HepG2 (cell line): ENCODE measurements at places on chromosomes 5 and 9. TPM values are rescaled to one million over a fixed set of nuclear protein-coding genes. Genes with fewer than 3 reads are reported as not detected.

DNA sequence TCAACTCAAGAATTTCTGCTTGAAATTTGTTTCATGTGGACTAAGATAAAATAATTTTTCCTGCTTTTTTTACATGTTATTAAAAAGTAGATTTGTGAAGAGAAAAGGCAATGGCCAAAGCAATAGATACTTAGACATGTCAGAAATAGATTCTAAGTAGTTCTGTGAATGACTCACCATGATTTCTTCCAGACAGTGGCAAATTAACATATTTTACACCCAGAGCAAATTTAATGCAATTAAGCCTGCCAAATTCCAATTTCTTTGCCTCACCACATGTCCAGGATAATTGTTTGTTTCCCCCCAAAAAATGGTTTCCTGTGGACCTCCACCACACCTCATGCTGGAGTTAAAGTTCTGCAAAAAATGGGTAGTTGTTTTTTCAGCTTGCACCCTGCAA, 651.4 kb downstream of the CETN3 start:
- no peaks in the 10 kb centered on the region for H3K36me3 ChIP-seq
- H3K27me3 ChIP-seq, result no peaks in the 10 kb centered on the region
- no peak overlapping the region for H3K27ac ChIP-seq
- H3K4me3 ChIP-seq, result no peak overlapping the region
- DNase-seq, result no peak

DNA sequence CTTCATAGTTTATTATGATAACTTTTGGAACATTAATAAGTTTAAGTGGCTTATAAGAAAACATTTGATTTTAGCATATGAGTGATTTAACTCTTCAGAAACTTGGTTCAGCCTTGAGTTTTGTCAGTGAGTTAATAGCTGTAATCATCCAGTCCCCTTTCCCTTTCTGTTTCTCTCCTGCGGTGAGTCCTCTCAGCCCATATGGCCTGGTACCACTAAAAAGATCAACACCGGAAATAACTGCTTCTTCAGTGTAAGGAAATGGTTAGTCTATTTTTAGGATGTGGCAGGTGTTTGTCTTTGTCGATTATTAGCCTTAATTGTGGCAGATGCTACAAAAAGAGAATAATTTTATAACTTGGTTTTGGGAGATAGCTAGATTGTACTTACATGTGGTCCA, 120.2 kb upstream of the GRHPR start:
- no peak for DNase-seq
- no peaks in the 10 kb centered on the region for H3K27me3 ChIP-seq
- H3K36me3 ChIP-seq, result no peaks in the 10 kb centered on the region
- H3K4me3 ChIP-seq, result no peak overlapping the region

Gene SMIM27
- total RNA-seq, result 13.3 and 17.9 TPM in 2 replicates

Gene FOXB2
- total RNA-seq, result not detected in 2 replicates

DNA sequence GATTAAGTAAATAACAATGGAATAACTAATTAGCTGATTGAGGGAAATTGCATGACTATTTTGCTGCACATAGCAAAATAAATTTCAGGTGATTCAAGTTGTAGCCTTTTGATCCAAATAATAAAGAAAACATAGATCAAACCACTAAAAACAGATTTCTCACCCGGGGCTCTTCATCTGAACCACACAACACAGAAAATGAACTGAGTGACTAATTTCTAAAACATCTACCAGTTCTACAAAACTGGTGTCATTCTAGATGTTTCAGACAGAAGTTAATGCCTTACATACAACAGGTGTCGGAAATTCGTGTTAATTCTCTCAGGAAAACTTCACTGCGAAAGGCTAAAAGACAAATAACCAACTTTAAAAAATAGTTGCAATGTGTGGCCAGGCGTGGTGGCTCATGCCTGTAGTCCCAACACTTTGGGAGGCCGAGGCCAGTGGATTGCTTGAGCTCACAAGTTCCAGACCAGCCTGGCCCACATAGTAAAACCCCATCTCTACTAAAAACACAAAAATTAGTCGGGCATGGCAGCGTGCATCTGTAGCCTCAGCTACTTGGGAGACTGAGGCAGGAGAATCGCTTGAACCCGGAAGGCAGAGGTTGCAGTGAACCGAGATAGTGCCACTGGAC, 6.9 kb downstream of the PROP1 start:
- no peak for DNase-seq
- H3K27ac ChIP-seq, result no peak overlapping the region
- no peaks in the 10 kb centered on the region for H3K36me3 ChIP-seq
- H3K4me3 ChIP-seq, result no peak overlapping the region

- H3K36me3 ChIP-seq, result no peaks in the 10 kb centered on the region
- H3K4me3 ChIP-seq, result no peak overlapping the region
- H3K27me3 ChIP-seq, result no peaks in the 10 kb centered on the region
These were observed 17.6 kb upstream of the MYO10 start for GRCh38 chr5:16953729-16954128.

Gene KIF12
- total RNA-seq, result 0.81 and 1.8 TPM in 2 replicates

Gene SLC9A3
- 1.2 and 1.8 TPM in 2 replicates for total RNA-seq

GRCh38 chr9:81607593-81608288, 81.6 kb downstream of the TLE1 start:
- peaks cover 22% of the 10 kb centered on the region for H3K36me3 ChIP-seq
- H3K27ac ChIP-seq, result no peak overlapping the region
- no peak for DNase-seq
- H3K4me3 ChIP-seq, result no peak overlapping the region
- H3K4me1 ChIP-seq, result peaks cover 66% of the 10 kb centered on the region

- no peaks in the 10 kb centered on the region for H3K27me3 ChIP-seq
- H3K4me1 ChIP-seq, result peaks cover 78% of the 10 kb centered on the region
- no peak overlapping the region for H3K4me3 ChIP-seq
These were observed 147.2 kb downstream of the C9orf50 start for GRCh38 chr9:129473523-129474244.

GRCh38 chr5:76733049-76733417, 17.1 kb downstream of the F2R start:
- H3K27ac ChIP-seq, result no peak overlapping the region
- no peak for DNase-seq
- H3K4me1 ChIP-seq, result no peaks in the 10 kb centered on the region
- no peaks in the 10 kb centered on the region for H3K27me3 ChIP-seq

Gene CLPTM1L
- total RNA-seq, result 65.4 and 124 TPM in 2 replicates

GRCh38 chr9:96491079-96491879, 41.3 kb downstream of the HABP4 start:
- peaks cover 32% of the 10 kb centered on the region for H3K36me3 ChIP-seq
- H3K27me3 ChIP-seq, result no peaks in the 10 kb centered on the region
- H3K4me1 ChIP-seq, result peaks cover 83% of the 10 kb centered on the region
- H3K27ac ChIP-seq, result peak overlapping the region; percentile 98

Gene OBP2B
- total RNA-seq, result not detected in 2 replicates

GRCh38 chr5:105030153-105030552, 1467.6 kb upstream of the NUDT12 start:
- H3K4me1 ChIP-seq, result no peaks in the 10 kb centered on the region
- no peak for DNase-seq
- H3K27ac ChIP-seq, result no peak overlapping the region
- no peak overlapping the region for H3K4me3 ChIP-seq
- no peaks in the 10 kb centered on the region for H3K36me3 ChIP-seq
- no peaks in the 10 kb centered on the region for H3K27me3 ChIP-seq

Gene FSTL4
- total RNA-seq, result 1.9 and 2.1 TPM in 2 replicates

Gene SOWAHA
- 1.9 and 2.0 TPM in 2 replicates for total RNA-seq

DNA sequence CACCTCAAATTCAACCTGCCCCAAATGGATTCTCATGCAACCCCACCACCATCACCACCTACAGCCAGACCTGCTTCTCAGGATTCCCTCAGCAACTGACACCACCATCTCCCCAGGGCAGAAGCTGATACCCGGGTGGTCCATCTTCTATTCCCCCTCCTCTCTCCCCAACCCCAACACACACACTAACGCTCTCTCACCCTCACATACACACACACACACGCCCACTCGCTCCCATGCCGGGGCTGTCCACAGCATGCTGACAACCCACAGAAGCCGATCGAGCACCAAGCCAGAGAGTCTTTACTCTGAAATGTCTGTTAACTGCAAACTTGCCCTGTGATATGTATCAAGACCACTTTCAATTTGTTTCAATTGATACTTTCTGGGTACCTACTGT, 28.4 kb downstream of the B4GALT1 start:
- no peak overlapping the region for H3K27ac ChIP-seq
- H3K36me3 ChIP-seq, result peaks cover 20% of the 10 kb centered on the region
- peaks cover 41% of the 10 kb centered on the region for H3K4me1 ChIP-seq

- H3K4me3 ChIP-seq, result no peak overlapping the region
- no peaks in the 10 kb centered on the region for H3K27me3 ChIP-seq
- no peaks in the 10 kb centered on the region for H3K4me1 ChIP-seq
- H3K36me3 ChIP-seq, result no peaks in the 10 kb centered on the region
- no peak for DNase-seq
These were observed 1019.5 kb downstream of the NR2F1-AS1 start for GRCh38 chr5:92561411-92561959.

Gene SCGB3A2
- not detected in 2 replicates for total RNA-seq

Gene NRG2
- total RNA-seq, result not detected in 2 replicates

Gene ENC1
- 63.8 and 69.9 TPM in 2 replicates for total RNA-seq
